ENCODE measurements at places on chromosomes 13 and 19.

- peak; percentile 2 for DNase-seq
Observed at GRCh38 chr13:44243198-44243857, 130.3 kb upstream of the SERP2 start.

DNA sequence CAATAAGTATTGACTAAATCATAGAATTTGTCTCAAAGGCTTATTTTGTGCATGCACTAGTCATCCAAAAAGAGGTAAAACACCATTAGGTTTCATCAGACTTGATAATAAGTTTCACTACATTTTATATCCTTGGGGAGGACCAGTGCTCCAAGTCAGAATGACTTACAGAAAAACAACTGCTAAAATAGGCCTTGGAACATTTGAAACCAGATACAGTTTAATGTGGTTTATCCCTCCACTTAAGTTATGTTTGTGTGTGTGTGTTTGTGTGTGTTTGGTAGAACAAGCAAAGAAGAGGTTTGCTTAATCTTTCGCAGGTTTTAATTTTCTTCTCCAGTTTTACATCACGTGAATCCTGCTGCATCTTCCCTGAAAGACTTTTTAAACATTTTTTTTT is 570.9 kb downstream of the PCDH9 start:
- no peak for DNase-seq

- DNase-seq = no peak
Observed at GRCh38 chr13:52053460-52053859, 29.0 kb downstream of the UTP14C start.

- no peak for DNase-seq
Observed at GRCh38 chr13:74646091-74646490, 511.9 kb upstream of the KLF12 start.

DNA sequence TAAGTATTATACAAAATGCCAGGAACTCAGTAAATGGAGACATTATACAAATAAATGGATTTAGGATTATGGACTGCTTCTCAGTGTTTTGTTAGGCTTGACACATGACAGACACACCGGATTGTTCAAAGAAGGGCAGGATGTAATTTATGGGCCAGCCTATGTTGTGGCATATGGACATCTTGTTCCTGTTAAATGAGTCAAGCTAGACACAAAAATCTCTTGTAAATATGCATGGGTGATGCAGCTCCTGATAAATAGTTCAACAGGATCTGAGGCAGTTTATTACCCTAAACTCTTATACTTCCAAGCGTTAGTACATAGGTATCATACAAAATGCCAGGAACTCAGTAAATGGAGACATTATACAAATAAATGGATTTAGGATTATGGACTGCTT is 502.3 kb downstream of the TBC1D4 start:
- DNase-seq = no peak

- DNase-seq = no peak
Observed at GRCh38 chr13:109389892-109390345, 396.5 kb downstream of the IRS2 start.

DNA sequence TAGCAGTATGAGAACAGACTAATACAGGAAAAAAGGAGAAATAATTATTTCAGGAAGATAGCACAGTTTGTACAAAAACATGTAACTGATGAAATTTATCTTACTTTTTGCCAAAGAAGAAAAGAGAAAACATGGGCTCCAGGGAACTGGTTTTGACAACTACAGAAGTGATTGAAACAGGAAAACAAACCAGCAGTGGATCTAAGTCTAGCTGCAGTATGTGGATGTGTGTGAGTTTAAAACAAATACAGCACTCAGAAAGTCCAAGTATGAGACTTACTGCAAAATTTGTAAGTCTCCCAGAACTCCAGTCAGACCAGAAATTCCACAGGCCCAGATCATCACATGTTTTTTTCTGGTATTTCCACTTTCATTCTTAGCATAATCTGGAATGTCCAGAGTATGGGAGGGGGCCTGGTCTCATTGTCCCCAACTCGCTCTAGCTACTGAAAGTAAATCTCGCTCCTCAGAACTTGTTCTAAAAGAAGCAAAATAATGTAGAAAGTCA is 259.5 kb downstream of the NHLRC3 start:
- DNase-seq = no peak

GRCh38 chr19:6030214-6030507 is 52.2 kb upstream of the RANBP3 start:
- no peak for DNase-seq

DNA sequence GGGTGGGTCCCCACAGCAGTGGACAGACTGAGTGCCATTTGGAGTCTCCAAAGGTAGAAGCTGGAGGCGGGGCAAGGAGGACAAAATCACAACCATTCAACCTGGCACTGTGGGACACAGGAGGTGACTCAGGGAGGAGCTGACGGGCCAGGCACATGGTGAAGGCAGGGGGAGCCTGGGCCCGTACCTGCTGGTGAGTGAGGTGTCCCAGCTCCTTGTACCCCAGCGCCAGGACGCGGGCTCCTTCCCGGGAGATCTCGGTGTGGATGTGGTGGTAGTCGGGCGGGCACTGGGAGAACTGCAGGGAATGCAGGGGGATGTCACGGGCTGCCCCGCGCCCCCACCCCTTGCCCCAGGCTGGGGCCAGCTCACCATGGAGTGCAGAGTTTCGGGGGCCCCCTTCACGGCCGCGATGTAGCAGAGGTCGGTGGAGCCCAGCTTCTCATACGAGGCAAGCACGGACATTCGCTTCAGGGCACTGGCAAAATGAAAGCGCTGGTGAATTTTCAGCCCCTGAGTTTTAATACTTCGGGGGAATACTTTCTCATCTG is 9.8 kb downstream of the ATP13A1 start:
- no peak for DNase-seq

DNA sequence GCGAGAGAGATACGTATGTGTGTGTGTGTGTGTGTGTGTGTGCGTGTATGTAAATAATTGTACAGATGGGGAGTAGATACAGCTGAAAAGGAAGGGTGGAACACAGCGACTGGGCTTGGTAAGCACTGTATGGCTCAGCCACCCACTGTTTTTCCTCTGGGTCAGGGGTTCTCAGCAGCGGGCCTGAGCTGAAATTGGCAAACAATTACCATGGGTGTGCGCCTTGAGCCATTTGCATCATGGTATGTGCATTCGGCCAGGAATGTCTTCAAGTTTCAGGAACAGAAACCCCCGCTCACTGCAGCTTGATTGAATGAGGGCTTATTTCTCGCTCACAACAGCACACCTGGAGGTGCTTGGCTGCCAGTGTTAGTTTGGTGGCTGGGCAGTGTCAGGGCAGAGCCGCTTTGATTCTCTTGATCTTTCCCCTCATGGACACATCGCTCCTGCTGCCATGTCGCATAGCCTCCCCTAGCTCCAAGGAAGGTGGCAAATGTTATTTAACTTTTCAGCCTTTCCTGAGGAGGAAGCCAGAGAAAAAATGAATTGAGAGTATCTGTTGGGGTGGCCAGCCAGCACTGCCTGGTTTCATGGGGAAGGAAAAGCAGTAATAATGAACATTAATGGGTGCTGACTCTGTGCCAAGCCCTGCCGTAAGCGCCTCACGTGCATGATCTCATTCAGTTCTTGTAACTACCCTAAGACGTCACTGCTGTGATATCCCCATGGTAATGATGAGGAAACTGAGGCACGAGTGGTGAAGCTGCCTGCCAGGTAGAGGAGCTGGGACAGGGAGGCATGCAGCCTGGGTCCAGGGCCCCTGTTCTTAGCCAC is 126.9 kb downstream of the SIPA1L3 start:
- no peak for DNase-seq

DNA sequence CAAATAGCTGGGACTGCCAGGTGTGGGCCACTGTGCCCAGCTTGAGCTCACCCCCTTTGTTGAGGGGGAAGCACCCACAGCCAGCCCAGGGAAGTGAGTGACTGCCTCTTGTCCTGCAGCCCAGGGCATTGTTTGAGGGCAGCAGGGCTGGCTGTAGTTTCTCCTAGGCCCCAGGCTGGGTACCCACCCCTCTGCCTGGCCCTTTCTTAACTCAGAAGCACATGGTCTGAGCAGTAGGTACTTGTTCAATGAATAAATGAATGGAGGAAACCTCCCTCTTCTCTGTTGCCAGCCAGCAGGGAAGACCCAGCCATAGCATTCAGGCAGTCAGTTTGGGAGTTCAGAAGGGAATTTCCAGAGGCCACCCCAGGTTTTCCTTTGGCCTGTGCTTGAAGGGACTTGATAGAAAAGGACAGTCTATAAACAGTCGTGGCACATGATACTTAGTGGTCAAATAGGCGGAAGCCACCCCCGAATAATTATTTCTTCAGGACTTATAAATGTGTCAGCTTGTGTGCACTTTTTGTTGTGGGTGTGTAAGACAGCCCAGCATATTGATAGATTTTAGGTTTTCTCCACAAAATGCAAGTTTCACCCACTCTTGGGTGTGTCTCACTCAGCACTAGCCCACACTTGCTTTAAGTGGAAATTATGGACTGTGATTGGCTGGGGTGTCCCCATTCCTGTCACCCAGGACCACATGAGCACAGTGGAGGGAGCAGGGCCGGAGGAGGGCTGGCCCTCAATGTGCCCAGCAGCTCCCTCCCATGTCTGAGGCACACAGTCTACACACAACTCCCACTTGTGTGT is 33.1 kb downstream of the GATAD2A start:
- no peak for DNase-seq

DNA sequence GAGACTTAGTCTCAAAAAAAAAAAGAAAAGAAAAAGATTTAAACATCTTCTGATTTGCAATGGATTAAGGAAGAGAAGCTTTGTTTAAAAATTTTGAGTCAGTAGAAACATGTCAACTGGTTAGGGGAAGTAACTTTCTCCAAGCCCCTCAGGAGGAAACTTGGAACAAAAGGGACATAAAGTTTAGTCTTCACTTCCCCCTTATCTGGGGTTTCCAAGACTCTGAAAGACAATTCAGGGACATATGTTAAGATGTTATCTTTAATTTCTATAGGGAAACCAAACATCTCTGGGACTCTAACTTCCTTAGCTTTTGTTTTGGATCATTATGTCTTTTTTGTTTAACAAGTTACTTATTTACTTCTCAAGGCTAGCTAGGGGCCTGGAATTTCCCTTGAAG is 20.1 kb upstream of the MRI1 start:
- no peak for DNase-seq

GRCh38 chr19:51777570-51778462 is 16.8 kb downstream of the FPR2 start:
- DNase-seq = peak; percentile 8

DNA sequence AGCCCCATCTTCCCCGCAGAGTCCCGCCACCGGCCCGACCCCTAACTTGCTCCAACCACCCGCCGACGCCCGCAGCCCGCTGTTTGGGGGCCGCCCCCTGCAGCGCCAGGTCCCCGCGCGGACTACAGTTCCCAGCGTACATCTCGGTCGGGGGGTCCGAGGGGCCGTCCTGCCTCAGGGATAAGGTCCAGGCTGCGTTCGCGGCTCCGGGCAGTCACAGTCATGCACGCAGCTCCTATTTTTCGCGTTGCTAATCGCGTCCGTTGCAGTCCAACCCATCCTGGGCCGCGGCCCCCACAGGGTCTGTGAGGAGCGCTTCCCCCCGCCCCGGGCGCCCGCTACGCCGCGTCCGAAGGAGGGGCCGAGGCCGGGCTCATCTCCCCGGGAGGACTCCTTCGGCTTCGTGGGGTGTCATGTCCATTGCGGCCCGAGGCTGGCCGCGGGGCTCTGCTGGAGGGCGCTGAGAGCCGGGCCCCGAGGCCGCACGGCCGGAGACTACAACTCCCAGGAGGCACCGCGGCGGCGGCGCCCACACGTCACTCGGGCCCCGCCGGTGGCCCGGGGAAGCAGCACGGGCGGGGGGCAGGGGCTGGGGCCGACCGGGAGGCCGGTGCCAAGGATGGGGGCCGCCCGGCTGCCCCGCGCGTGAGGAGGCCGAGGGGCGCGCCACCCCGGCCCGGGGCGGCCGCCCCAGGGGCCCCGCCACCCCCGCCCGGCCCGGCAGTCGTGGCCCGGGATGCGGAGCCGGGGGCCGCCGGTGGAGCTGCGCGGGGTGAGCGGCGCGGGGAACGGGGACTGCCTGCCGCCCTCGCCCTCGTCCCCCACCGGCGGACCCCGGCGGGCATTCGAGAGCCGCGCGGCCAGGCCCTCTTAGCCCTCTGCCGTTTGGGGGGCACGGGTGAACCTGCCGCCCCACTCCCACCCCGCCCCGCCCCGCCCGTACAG is at the start of gene MAP3K10:
TSS of gene MAP3K10 (plus strand) at position 536 of the 945 bp plus-strand sequence. CDS start 606 bp downstream, outside the sequence.
- peak; percentile 25 for DNase-seq

GRCh38 chr19:2036424-2036823 is 14.6 kb downstream of the MKNK2 start:
- DNase-seq = no peak

DNA sequence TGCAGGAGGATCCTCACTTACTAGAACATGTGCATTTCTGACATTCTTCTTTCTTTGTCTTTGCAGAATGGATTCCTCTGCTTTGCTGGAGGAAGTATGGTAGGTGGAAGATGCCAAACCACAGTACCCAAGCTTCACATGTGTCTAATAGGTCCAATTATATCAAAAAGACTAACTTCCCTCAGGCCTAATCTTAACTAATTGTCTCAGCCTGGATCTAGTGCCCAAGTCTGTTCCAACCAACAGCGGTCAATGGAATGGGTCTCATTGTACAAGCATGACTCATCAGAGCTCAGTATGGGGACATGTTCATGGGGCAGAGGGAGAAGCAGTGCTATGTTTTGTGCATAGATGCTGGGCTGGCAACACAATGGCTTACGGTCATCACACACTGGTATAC is 81.6 kb upstream of the CSNK1A1L start:
- no peak for DNase-seq

- no peak for DNase-seq
Observed at GRCh38 chr19:52640916-52641315, 2.8 kb upstream of the ZNF83 start.

DNA sequence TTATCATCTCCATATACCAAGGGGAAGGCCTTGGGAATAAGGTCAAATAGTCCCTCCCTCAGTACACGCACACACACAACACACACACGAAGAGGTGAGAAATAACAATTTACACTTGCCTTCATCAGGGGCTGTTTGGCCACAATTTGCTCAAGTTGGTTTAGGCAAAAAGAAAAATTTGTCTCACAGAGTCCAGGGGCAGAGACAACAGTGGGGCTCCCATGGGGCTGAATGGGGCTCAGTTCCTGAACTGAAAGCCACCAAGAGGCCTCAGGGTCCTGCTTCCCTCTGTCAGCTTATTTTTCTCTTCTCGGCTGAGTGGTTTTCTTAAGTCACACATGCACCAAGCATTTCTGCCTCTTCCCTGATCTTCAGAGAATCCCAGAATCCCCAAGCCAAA is 35.5 kb downstream of the PCDH8 start:
- no peak for DNase-seq

GRCh38 chr13:83563499-83563898 is 318.8 kb downstream of the SLITRK1 start:
- no peak for DNase-seq

- DNase-seq = no peak
Observed at GRCh38 chr19:6250909-6251308, 28.9 kb downstream of the MLLT1 start.

GRCh38 chr19:49148784-49149651 is 6.2 kb downstream of the HRC start:
- DNase-seq = peak; percentile 51

- no peak for DNase-seq
Observed at GRCh38 chr13:113854238-113855011, 9.5 kb downstream of the GAS6 start.

GRCh38 chr13:51035978-51036377 is 75.1 kb downstream of the C13orf42 start:
- DNase-seq = no peak

Measured in SW 1271 (cell line).